AG04450 (cell line): ENCODE measurements at places on chromosomes 2 and 18. TPM values are rescaled to one million over a fixed set of nuclear protein-coding genes. Genes with fewer than 3 reads are reported as not detected.
A peak's percentile ranks its signal among the peaks of the same experiment; 100 is the strongest.

SPATA3 gene
- not detected in 2 replicates for polyA plus RNA-seq

FAM98A gene
- 145 and 156 TPM in 2 replicates for polyA plus RNA-seq

GRCh38 chr2:19987936-19988335 is 2.0 kb downstream of the WDR35 start:
- DNase-seq, result no peak

- no peak for DNase-seq
Observed at GRCh38 chr18:32040936-32041335, 22.3 kb downstream of the RNF125 start.

GRCh38 chr2:133561045-133561852 is 7.0 kb downstream of the NCKAP5 start:
- peak; percentile 71 for DNase-seq
